ENCODE measurements at places on chromosomes 1 and 21.

GRCh38 chr1:147201276-147201675 is 23.9 kb downstream of the FMO5 start:
- DNase-seq: no peak

DNA sequence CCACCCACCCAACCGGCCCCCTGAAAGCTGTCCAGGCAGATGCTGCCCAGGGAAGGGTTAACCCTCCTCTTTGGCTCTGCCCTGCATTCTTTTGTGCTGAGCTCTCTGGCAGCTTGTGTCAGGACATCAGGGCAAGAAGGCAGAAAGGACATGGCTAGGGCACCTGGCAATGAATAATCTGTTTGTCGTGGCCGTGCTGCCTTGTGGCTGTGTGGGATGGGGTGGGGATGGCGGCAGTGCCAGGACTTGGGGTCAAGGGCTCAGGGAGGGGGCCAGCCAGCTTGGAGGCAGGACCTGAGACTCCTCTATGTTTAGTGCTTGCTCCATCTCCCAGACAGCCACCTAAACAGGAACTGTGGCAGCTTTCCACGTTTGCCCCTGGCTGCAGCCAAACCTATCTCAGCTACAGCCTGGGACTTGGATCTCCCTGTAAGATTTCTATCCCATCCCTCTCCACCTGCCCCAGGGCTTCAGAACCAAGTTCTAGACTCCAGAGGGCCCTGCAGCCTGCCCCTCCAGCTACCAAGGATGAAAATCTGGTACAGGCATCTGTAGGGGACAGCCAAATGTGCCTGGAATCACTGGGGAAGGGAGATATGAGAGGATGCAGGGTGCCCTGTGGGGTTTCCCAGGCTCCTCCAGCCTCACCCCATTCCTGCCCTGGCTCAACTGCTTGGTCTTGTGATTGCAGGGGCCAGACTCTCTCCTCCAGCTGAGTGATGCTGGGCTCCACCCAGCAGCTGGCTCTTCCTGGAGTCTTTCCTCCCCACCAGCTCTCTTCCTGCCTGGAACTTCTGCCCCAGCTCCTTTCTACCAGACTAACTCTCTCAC is 9.6 kb upstream of the GPR37L1 start:
- no peak for DNase-seq

DNA sequence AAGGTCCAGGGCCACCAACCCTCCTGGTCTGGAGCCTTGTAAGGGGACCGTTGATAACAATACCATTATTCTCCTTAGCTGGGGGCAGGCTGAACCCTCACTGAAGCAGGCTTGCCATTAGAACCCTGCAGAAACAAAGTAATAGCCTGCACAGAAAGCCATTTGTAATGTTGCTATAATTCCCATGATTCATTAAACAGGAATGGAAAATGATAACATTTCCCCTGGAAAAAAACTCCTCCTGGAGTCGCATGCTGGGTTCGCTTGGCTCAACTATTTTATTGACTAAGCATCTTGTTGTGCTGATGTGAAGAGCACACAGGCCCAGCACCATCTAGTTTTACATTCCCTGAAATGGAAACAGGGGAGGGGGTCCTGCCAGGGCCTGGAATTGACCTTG is 155.6 kb upstream of the CSF3R start:
- no peak for DNase-seq

DNA sequence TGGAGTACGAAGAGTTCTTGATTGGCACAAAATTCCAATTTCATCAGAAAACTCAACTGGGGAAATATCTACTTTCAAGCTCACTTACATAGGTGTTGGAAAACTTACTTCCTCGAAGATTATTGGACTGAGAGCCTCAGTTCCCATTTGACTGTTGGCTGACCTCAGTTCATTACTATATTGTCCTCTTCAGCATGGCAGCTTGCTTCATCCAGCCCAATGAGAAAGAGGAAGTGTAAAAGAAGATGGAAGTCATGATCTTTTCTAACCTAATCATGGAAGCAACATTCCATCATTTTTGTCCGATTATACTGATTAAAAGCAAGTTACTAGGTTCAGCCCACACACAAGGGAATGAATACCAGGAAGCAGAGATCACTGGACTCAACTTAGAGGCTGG is 49.4 kb downstream of the HSD3B1 start:
- DNase-seq: no peak

DNA sequence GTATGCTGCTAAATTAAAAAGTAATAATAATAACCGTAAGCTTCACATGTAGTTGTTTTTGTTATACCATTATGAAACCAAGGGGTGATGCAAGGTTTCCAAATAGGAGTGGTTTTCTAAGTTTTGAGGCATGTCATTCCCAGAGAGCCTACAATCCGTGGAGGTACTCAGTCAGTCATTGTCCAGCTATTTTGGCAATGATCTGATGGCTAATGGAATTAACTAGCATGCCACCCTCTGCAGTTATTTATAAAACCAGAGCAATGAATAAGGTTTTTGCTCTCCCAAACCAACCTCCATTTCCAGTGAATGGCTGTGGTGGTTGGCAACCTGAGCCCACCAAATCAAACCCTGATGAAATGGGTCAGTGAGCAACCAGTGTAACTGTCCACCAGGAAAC is 106.4 kb downstream of the TBX15 start:
- DNase-seq: no peak

DNA sequence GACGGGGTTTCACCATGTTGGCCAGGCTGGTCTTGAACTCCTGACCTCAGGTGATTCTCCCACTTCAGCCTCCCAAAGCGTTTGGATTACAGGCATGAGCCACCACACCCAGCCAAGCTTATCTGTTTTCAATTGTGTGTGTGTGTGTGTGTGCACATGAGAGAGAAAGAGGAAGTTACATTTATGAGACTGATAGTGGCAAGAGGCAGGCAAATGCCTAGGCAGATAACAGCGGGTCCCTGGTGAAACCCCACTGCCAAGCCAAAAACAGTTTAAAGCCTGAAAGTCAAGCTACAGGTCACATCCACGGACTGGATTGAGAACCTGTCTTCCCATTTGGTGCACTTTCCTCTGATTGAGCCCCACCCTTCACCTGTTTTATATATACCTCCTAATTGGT is 35.1 kb upstream of the IFNGR2 start:
- no peak for DNase-seq

- DNase-seq: peak; percentile 55
Measured at GRCh38 chr1:165129568-165130164, 226.8 kb downstream of the LMX1A start.

GRCh38 chr1:80462006-80462405 is 1338.7 kb upstream of the ADGRL2 start:
- no peak for DNase-seq

DNA sequence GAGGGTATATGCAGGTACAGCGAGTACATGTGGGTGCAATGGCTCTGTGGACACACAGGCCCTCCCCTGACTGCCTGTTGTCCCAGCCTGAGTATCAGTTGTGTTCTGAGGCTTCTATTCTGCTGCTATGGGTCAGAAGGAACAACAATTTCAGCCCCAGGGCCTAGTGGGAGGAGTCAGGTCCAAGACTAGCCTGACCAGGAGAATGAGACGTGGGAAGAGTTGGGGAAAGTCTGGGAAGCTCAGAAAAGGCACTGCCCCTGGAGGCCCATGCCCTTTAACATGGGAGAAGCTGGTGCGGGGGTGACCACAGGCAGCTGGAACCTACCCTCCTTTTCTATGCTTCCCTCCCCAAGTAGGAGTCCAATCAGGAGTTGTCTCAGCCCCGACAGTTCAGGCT is 7.7 kb downstream of the IGSF8 start:
- no peak for DNase-seq

DNA sequence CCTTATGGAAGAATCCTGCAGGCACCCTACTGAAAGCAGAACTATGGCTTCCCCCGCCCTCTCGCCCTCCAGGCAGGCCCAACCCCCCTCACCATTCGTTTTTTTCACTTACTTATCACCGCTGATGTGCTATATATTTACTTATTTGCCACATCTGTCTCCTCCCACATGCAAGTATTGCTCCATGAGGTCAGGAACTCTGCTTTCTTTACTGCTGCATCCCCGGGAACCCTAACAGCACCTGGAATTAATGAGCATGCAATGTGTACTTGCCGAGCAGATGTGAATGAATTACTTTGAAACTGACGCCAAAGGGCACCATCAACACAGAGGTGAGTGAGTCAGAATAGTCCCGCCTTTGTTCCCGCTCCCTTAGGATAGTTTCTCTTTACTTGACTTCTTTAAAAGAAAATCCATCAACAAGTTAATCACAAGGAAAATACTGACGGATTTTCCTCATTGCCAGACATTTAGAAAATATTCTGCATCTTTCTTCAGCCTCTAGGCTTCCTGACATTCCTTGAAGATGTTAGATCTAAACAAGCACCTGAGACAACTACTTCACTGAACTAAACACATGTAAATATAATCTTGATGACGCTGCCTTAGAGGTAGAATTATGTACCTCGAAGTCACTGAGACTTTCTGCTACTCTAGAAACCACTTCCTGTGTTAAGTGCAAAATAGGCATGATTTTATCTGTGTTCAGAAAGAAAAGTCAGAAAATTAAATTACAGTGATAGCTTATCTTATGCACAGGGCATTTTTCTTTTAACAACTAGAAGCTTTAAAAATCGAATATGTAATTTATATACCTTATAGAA is 17.5 kb upstream of the RAB4A start:
- peak; percentile 88 for DNase-seq

- DNase-seq: no peak
Measured at GRCh38 chr1:226618380-226618779, 69.8 kb downstream of the STUM start.

GRCh38 chr1:213714645-213715044 is 273.1 kb upstream of the PROX1 start:
- no peak for DNase-seq

GRCh38 chr21:44763451-44764318 is 37.9 kb downstream of the UBE2G2 start:
- DNase-seq: no peak

DNA sequence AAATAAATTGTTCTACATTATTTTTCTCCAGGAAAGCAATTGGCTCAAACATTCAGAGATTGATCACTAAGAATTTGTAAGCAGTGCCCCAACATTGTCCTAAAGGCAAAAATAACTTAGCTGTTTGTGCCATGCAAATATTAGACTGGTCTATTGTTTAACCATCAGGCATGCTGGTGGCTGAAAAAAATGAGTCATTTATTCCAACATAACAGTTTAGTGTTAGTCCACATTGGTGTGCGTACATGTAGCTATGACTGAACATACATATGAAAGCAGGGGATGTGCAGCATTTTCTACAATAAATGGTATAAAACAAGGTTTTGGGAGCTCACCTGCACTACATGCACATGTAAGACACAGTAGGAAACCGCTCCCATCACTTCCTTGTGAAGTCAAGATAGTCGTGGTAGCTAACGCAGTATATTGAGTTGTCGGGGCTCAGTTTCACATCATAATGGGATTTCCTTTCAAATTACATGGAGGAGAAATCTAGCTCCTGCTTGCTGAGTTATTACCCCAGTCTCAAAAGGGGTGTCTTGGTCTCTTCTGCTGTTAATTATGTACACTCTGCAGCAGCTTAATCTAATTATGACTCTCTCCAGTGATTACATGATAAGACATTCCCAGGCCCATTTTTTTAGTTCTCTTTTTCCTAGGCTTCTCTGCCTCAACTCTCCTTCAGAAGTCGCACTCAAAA is 199.4 kb downstream of the LYPLAL1 start:
- DNase-seq: no peak

GRCh38 chr1:205942631-205943159 is 561 bp downstream of the SLC26A9 start:
- no peak for DNase-seq

DNA sequence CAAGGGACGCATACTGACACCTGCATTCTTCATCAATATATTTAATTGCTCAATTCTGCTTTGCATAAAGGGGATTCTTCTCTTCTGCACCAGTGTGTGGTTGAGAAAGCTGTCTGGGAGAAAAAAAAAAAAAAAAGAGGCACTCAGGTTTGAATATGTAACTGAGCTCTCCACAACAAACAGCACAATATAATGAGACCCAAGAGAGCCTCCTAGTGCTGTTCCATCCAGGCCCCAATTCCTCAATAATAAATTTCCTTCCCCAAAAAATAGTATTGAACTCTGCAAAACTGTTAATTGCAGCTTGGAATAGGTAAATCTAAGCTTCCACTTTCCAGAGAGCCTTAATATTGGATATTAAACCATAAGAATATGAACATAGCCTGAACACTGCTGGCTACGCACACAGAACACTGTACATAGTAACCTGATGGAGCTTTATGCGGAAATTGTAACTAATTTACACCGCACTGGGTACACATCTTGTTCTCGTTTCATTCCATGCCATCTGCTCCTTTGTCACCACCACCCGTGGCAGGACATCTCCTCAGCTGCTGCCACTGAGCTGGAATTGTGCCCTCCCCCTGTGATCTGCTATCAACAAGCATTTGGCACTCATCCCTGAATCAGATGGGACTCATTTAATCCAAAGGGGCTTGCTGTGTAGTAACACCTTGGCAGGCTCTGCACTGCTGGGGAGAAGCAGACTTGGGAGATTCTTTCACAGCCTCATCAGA is 272.0 kb downstream of the HHIPL2 start:
- DNase-seq: no peak

DNA sequence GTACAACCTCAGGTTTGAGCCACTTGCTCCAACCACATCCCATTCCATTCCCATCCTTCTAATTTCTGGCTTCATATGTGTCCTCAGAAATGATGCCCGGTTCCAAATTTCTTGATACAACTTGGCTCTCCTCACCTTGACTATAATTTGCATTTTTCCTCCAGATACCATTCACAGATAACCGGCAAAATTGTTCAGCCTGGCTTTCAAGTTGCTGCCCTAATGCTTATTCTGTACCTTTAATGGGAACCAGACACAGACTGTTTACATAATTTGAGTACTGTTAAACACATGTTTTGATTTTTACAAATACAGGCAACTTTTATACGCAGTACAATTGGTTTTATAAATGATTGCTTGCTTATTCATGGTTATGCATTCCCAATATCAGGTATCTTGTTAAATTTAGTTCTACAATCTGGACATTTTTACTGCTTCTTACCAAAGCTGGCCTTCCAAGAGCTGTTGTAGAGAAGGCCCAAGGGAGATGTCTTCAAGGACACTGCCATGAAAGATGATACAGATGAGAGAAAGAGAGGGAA is 649.5 kb upstream of the CAMK1G start:
- DNase-seq: no peak

GRCh38 chr1:208134491-208134890 is 109.7 kb downstream of the PLXNA2 start:
- no peak for DNase-seq

DNA sequence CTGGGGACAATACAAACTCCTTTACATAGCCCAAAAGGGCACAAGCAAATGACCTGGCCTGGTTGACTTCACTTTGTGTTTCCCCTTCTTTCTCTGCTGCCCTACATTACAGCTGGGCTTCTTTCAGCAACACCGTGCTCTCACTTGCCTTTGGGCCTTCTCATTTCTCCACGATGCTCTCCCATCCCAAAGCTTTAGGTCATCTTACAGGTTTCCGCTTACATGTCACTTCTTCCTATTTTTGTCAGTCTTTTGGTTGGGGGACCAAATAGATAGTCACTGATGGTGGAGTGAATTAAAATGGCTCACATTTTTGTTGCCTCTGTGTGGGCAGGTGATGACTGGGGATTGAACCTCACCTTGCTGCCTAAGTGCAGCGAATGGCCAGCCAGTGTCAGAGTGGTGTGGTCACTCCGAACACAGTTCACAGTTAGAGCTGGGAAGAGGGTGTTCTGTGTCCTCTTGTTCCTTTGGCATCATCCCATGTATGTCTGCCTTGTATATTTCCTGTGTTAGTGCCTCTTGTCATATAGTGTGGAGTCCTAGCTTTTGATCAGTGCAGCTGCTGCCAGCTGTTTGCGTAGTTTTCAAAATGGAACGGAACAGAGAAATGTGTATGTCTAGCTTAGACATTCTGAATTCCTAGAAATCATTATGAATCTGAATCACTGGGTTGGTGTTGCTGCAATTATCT is 134.8 kb downstream of the NOS1AP start:
- no peak for DNase-seq

GRCh38 chr1:55039342-55040082 is at the start of gene PCSK9:
Gene PCSK9 (plus strand): TSS chr1:55039548. CDS start chr1:55039838, 290 bp downstream.
- DNase-seq: no peak

All from NCI-H510A (cell line).